ENCODE measurements at places on chromosomes 1 and 21.

DNA sequence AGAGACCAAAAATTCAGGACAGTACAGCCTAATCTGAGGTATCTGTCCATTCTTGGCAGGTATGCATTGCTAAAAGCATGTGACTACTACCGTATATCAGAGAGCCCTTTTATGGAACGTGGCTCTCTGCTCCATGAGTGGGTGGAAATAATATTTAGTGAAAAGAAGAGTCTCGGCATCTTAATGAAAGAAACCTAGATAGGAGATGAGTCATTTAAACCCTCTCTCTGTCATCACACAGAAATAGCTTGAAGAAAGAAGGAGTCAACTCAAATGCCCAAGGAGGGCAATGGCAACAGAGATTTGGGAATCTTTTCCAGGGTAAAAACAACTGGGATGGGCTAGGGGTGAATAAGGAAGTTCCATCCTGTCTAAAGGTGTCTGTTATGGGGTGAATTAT, 528.2 kb downstream of the SMYD3 start:
- no peak for DNase-seq

DNA sequence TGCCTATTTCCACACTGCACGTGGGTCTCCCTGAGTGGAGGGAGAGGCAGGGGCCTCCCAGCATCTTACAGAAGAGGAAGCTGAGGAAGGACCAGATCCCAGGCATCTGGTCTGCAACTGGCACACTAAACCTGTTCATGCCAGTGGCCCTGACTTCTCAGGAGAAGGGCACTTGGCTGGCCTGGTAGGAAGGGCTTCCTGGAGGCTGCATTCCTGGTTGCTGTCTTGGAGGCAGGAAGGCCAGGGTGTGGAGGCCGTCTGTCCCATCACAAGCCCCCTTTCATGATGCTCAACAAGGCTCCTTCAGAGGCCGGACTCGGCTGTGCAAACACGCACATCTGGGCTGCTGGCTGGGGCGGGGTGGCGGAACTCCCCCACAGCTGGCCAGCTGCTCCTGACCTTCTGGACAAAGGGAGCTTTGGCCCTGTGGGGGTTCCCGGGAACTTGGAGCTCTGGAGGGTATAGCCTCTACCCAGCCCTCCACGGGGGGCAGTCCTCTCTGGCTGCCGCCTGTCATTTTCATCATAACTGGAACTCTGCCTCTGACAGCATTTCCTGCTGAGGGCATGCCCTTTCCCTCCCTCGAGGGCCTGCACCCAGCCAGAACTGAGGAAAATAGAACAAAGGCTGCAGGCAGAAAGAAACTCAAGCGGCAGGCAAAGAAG, 39.2 kb upstream of the POU3F1 start:
- no peak for DNase-seq

DNA sequence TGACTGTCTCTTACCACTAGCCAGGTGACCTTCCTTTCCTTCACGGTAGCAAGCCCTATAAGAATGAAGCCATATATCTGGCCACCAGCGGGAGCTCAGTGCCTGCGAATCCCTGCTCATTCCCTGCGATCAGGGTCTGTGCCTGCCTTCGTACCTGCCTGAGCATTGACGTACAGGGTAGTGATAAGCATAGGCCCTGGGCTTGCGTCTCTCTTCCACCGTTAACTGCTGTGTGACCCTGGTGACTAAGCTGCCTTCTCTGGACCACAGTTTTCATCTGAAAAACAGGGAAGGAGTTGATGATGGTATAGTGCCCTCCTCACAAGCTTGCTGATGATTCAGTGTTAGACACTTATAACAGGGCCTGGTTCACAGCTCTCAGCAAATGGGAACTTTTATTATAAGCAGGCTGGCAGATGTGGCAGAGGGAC, 4.1 kb downstream of the ZC3H12A start:
- DNase-seq, result no peak

GRCh38 chr1:27489501-27489972, 430 bp downstream of the WASF2 start:
- DNase-seq, result peak; percentile 31

GRCh38 chr1:204563307-204563706, 47.1 kb downstream of the MDM4 start:
- DNase-seq, result no peak

GRCh38 chr21:41707960-41708330, 58.9 kb downstream of the RIPK4 start:
- no peak for DNase-seq

DNA sequence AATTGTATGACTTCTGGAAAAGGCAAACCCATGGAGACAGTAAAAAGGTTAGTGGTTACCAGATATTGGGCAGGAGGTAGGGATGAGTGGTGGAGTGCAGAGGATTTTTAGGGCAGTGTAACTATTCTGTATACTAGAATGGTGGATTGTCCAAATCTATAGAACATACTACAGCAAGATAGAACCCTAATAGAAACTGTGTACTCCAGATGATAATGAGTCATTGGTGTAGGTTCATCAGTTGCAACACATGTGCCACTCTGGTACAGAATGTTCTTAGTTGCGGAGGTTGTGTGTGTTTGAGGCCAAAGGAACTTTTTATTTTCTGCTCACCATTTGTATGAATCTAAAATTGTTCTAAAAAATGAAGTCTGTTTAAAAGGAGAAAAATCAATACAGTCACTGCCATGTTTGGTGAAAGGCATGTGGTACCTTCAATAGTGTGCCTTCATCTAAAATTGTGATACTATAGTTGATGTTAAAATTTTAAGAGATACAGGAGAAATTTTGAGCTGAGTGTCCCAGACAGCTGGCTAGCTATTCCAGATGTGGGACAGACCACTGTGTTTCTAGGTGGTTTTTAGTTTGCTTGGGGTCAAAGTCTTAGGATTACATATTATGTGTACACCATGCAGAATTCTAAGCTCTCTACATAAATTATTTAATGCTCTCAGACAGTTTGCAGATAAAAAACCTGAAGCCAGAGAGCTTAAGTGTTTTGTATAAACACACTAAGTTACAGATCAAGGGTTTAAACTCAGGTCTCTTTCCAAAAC, 150.5 kb downstream of the RPS6KC1 start:
- DNase-seq, result no peak

DNA sequence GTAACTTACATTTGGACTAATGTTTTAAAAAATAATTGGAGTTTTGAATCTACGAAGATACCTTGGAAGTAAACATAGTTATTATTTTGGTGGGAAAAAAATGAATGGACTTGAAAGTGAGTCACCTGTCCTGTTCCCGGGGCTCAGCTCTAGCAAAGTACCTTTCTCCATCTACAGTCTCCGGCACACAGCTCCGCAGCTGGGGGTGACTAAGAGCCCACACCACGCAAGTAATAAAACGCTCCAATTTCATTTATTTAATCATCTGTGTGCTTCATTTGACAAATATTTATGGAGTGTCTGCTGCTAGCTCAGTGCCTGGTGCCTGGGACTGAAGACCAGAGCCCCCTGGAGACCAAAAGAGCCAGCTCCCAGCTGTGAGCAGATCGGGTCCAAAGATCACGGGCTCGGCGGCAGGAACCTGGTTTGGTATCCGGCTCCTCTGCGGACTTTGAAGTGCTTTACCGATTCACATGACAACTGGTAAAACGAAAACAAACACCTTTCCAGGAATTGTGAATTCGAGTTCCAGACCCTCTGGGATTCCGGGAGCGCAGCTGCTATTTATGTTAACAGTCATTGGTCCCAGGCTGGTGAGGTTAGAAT, 1.7 kb upstream of the RIPK4 start:
- DNase-seq, result peak; percentile 53
